ENCODE measurements at places on chromosomes 4 and X.

GRCh38 chr4:121674696-121675095, 22.1 kb downstream of the ANXA5 start:
- no peak for DNase-seq

DNA sequence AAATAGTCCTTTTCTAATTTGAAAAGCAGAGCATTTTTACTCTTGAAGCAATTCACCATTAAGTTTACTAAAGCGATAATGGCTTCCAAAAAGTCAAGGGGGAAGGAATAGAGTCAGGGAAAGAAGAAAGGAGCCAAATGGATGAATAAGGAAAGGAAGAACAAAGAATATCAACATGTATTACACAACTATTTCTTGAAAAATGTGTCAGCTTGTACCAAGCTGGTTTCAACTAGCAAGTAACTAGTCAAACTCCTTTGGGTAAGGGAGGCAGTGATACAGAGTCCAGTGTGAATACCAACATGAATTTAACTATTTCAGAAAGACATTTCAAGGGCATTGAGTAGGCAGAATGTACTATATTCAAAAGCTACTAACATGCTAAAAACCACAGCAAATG, 112.1 kb downstream of the ARHGAP6 start:
- no peak for DNase-seq

- no peak for DNase-seq
Measured at GRCh38 chrX:18010253-18010652, 149.2 kb upstream of the RAI2 start.

DNA sequence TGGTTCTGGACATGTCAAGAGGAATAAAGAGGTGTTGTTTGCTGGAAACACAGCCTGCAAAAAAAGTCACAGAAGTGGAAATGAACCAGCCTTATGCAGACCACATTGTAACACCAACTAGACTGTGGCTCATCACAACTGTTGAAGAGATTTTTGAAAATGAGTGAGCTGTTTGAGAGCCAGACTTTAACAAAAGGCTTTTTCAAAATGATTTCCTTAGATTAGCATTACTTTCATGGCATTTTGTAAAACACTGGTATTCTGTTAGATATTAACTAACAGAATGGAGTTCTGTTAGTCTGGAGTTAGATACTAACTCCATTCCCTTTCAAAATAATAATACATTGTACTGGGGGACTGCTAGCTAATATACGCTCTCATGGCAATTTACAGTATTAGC, 60.6 kb upstream of the GABRA2 start:
- no peak for DNase-seq

- no peak for DNase-seq
Measured at GRCh38 chr4:145583191-145584055, 35.8 kb upstream of the MMAA start.

GRCh38 chr4:186936496-186937375, 213.1 kb upstream of the FAT1 start:
- DNase-seq = peak; percentile 86

DNA sequence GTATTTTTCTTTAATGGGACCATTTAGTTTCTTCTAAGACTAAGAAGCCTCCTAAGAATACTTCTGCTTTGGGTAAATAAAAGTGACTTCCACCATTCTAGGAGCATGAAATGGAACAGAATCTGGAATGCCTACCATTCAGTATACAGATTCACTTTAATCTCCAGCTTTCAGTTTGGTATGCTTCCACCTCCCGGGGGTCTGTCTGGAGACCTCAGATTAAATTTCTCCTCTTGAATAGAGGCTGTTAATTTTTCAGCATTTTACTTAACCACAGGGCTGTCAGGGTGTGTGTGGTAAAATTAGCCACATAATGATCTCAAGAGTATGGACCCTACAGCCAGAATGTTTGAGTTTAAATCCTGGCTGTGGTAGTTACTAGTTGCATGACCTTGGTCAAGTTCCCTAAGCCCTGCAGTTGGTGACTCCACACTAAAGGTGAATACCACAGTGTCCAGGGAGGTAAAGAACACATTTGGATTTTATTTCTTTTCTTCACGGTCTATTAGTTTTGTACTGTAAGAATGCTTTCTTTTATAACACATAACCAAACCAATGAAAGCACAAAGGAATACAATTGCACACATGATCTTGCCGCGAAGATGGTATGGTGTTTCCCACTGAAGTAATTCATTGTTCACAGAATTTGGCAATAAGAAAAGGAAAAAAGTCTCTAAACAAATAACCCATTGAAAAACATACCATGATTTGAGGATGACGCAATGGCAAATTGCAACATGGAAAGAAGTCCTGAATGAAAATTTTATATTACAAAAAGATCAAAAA, 37.3 kb upstream of the TRIM2 start:
- peak; percentile 92 for DNase-seq

DNA sequence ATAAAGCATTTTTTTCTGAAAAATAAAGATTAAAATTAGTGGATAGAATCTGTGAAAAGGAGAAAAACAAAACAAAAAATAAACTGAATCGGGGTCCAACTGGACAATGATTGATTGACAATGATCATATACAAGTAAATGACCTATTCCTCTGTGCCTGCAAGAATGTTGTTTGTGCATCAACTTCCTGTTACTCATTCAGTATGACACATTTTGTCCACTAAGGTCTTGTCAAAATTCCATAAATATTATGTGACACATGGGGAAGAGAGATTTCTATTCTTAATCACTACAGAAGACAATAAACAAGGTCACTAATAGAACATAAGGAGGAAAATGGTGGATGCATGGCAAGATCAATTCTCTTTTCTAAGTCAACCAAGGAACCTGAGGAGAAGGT, 54.9 kb downstream of the F8 start:
- no peak for DNase-seq

GRCh38 chr4:1685235-1686150, 1.4 kb upstream of the FAM53A start:
- peak; percentile 74 for DNase-seq

GRCh38 chr4:720111-720860, 14.7 kb downstream of the PCGF3 start:
- no peak for DNase-seq

- no peak for DNase-seq
Measured at GRCh38 chr4:7999695-8000094, 60.0 kb upstream of the AFAP1 start.

GRCh38 chrX:44765556-44765955, 78.3 kb upstream of the DUSP21 start:
- DNase-seq = no peak

DNA sequence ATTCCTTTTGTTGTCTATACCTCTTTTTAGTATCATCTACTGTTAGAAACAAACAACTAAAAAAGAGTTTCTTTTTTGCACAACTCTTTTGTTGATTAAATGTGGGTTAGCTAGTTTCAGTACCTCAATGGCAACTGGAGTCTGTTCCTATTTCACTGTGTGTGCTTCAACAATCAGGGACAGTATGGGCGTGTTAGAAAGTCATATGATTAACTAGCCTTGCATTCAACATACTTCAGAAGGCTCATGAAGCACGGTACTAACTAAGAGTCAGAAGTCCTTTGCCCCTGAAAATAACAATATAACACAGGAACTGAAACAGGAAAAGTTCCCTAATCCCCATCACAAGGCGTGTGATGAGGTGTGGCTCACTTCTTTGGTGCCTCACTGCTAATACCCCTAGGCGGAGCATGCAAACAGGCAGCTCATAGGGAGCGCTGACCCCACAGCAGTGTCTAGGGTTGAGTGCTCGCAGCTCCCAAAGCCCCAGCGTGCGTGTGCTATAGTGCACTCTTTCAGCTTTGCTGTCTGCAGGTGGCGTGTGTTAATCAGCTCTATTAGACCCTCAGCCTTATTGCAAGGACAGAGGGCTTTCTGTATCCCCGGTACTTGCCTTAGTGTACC, 203.1 kb upstream of the NDST3 start:
- DNase-seq = no peak

- no peak for DNase-seq
Measured at GRCh38 chr4:677431-678293, 3.3 kb downstream of the MYL5 start.

GRCh38 chr4:80183250-80184052, 13.9 kb upstream of the PRDM8 start:
- no peak for DNase-seq

- DNase-seq = no peak
Measured at GRCh38 chr4:17619416-17620105, 5.1 kb downstream of the MED28 start.

DNA sequence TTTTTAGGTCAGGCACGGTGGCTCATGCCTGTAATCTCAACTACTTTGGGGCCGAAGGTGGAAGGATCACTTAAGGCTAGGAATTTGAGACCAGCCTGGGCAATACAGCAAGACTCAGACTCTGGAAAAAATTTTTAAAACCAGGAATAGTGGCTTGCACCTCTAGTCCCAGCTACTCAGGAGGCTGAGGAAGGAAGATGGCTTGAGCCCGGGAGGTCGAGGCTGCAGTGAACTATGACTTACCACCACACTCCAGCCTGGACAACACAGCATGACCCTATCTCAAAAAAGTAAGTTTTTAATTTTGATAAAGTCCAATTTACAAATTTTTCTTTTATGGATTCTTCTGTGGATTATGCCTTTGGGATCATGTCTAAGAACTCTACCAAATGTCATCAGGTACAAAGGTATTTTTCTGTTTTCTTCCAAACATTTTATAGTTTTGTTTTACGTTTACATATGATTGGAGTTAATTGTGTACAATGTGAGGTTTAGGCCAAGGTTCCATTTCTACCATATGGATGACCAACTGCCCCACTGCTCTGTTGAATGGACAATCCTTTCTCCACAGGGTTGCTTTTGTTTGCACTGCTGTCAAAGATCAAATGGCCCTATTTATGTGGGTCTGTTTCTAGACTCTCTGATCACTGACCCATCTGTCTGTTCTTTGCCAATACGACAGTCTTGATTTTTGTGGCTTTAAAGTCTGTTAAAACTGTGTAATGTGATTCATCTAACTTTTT, 48.2 kb downstream of the CPLX1 start:
- DNase-seq = no peak

- DNase-seq = no peak
Measured at GRCh38 chr4:185657183-185657582, 121.9 kb upstream of the PDLIM3 start.

- DNase-seq = no peak
Measured at GRCh38 chrX:4268676-4269075, 555.2 kb upstream of the PRKX start.

DNA sequence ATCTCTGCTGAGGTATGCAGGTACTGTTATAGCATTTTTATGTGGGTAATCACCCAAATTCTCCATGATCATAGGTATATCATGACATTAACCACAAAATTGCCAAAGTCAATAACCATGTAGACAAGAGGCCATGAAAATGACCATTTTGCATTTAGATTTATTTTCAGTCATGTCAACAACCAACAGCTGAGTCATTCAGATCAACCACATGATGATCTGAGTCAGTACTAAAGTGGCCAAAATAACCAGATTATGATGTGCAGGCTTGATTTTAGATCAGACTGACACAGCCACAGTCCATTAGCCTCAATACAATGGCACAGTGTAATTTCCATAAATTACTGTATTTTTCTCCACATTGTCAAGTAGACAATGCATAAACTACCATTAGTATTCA, 240.5 kb downstream of the GRIA3 start:
- peak; percentile 56 for DNase-seq

DNA sequence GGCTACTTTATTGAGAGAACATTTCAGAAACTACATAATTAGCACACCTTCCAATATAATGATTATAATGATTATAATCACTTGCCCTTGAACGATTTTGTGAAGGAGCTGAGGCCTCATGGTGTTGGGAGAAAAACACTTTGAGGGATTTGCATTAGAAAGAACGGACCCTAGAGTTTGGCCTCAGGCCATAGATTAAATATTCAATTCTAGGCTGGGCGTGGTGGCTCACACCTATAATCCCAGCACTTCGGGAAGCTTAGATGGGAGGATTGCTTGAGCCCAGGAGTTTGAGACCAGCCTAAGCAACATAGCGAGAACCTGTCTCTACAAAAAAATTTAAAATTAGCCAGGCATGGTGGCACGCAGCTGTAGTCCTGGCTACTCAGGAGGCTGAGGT, 12.9 kb upstream of the PRKG2 start:
- no peak for DNase-seq

- no peak for DNase-seq
Measured at GRCh38 chr4:187302457-187303150, 578.9 kb upstream of the FAT1 start.

DNA sequence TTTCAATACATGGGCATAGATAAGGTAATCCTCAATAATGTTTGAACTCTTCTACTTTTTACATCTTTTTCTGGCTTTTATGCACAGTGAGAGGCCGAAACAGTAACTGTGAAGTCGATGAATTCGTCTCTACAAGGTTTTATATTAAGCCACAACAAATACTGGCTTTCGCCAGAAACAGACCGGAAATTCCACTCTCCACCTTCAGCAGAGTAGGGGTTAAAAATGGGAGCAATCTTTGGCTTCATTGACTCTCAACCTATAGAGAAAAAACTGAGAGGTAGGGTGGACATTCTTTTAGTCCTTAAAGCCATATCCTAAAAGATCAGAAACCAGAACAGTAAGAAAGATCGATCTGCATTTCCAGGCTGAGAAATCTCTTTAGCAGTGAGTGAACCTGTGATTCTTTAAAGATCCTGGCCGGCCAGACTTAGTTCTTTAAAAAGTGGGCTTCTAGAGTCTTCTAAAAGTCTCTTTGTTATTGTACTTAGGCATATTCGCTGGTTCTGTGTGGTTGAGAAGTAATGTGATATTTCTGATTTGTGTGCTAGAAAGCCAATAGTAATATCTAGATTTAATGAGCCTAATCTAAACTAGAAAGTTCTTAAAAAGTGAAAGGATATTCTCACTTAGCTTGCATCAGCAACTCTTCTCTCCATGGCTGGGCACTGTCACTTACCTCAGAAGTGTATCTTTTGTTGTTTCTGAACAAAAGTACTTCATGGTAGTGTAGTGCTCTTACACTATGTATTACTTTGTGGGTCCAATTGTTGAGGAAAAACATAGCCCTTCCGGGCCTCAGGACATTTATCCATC, 2.0 kb downstream of the HSPA4L start:
- DNase-seq = peak; percentile 19

DNA sequence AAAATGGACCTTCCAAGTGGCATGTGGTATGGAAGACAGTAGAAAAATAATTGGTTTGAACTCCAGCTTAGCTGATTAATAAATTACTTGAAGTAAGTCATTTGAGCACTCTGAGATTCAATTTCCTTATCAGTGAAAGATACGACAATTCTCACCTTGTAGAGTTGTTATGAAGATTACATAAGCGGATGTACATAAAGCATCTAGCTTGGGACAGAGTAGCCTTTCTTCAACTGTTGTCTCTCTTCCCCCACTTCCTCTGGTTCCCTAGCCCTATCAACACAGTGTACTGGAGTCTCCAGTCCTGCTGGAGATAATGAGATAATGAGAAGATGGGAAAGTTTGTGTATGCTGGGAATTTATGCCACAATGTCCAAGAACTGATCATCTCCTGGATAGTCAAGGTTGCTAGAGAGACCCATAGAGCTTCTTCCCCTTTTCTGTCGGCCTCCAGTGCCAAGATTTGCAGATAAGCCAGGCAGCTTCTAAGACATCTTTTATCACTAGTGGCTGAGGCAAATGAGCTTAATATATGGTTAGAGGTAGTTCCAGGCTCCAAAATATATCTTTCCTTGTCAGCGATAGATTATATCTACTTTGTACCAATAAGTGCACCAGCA, 33.9 kb downstream of the VSIG4 start:
- DNase-seq = no peak
